ENCODE measurements at places on chromosomes 2 and 18.
A peak's percentile ranks its signal among the peaks of the same experiment; 100 is the strongest.

DNA sequence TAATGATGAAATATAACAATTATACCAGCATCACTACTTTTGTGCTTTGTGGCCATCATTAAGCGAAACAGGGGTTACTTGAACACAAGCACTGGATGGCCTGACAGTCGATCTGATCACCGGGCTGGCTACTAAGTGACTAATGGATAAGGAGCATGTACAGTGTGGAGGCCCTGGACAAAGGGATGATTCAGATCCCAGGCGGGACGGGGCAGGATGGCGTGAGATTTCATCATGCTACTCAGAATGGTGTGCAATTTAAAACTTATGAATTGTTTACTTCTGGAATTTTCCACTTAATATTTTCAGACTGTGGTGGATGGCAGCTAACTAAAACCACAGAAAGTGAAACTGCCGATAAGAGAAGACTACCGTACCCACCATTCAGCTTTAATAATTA lies 7.0 kb upstream of the CLIP4 start:
- peak; percentile 87 for DNase-seq

GRCh38 chr18:45284174-45284573 lies 331.1 kb upstream of the SLC14A2 start:
- no peak for DNase-seq

DNA sequence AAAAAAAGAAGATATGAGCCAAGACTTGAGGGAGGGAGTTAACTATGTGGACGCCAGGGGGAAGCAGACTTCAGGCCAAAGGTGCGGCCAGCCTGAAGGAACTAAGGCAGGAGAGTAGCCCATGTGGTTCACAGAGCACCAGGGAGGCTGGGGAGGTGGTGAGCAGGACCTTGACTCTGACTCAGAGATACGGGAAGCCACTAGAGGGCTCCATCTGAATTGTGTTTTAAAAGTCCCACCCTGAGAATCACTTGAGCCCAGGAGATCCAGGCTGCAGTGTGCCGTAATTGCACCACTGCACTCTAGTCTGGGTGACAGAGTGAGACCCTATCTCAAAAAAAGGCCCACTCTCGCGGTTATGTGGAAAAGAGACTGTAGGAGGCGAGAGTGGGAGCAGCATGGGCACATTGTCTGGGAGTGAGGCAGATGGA lies 12.3 kb downstream of the CEP192 start:
- peak; percentile 72 for DNase-seq

DNA sequence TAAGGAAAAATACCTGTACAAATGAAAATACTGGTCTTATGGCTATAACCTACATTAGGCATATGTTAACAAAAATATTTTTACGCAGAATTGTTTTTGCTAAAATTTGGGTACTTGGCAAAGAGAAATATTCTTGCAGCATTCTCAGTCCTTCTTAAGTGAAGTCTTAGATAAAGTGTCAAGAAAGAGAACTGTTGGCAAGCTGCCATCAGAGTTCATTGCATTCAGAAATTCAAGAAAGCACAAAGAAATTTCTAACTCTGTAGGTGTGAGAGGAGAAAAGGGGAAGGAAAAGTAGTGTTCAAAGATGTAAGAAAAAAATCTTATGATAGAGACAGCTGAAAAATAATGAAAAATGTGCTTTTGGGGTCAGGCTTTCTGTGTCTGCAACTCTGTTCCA lies 86.7 kb downstream of the IRS1 start:
- DNase-seq = no peak

DNA sequence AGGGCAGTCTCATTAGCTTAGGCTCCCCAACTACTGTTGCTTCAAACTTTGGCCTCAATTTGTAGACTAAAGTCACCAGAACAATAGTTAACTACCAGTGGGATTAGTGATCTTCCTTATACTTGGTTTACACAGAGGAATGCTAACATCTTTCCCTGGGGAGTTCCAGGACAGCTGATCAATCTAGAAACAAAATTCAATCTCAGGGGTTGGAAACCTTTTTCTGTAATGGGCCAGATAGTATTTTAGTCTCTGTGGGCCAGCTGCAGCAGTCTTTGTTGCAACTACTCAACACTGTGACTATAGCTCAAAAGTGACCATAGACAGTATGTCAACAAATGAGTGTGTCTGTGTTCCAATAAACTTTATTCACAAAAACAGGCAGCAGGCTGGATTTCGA lies 85.7 kb downstream of the METTL8 start:
- DNase-seq = no peak

DNA sequence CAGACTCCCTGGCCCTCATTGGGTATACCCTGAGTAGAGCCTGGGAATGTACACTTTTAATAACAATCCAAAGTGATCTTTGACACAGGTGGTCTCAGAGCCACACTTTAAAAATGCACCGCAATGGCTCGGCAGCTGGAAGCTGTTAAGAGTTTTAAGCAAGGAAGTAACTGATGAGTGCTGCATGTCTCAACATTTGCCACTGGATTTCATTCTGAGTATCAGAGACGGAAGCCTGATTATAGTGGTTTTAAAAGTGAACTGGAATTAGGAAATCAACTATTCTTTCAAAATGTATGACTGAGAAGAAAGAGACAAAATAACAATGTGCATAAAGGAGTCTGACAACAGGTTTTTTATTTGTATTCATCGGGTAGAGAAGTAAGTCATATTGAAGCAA lies 7.5 kb downstream of the MBOAT2 start:
- peak; percentile 55 for DNase-seq

DNA sequence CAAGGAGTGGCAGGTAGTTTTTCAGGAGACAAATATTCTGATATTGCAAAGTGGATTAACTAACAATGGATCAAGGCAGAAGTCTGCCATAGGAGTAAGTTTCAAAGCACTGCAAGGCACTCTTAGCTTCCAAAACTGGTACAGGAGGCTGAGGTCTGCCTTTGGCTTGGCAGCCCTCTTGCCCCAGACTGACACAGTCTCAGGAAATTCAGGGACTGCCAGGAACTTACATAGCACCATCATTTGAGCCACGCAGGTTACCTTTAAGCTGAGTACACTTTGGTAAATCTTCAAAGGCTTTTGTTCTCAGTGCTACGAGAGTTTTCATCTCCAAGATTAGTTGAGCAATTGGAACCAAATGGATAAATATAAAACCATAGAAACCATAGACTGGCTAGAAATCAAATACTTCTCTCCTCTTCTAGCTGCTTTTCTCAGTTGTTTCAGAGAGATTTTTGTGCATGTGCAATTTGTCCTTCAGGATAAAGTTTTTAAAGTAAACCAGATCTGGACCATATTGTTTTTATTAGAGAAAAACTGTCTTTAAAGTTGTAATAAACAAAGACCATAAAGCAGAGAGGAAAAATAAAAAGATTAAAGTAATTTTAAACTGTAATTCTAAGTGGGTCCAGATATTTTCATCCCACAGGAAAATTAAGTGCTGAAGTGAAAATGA lies 18.8 kb downstream of the ANKRD29 start:
- DNase-seq = no peak

DNA sequence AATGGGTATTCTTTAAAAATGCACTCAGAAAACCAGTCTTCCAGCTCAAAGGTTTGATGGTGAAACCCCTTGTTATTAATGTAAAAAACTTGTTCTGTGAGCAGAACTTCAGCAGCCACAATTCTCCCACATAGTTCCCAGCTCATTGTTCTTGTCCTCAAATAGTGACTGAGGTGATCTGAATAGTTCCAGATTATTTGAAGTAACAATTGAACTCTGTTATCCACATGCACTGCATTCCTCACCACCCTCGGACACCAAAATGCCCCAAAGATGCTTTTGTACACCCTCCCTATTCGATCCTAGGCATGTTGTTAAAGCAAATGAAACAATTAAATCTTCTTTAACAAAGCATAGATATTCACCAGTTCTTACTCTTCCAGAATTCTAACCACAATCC lies 2186.8 kb upstream of the CELF4 start:
- DNase-seq = no peak

All from fibroblast of skin of abdomen (primary cell).